Activated CD4-positive, alpha-beta memory T cell treated with anti-CD3 and anti-CD28 coated beads for 36 hours (primary cell): ENCODE measurements at places on chromosomes 4 and X. TPM values are rescaled to one million over a fixed set of nuclear protein-coding genes. Genes with fewer than 3 reads are reported as not detected.

NUDT11 gene
- total RNA-seq = 2.8 TPM

ZBED1 gene
- total RNA-seq = 22.5 TPM

FGG gene
- not detected for total RNA-seq

PGM2 gene
- total RNA-seq = 66.0 TPM

HPGD gene
- 3.4 TPM for total RNA-seq

ERAS gene
- total RNA-seq = not detected

MSANTD1 gene
- 0.45 TPM for total RNA-seq

PAGE5 gene
- total RNA-seq = 0.88 TPM
